ENCODE measurements at places on chromosomes 5 and 9. TPM values are rescaled to one million over a fixed set of nuclear protein-coding genes. Genes with fewer than 3 reads are reported as not detected.

Gene GABRA1
- not detected for total RNA-seq

Gene FRRS1L
- not detected for total RNA-seq

Gene PKD2L2
- not detected for total RNA-seq

Gene MAMDC2
- total RNA-seq, result 22.9 TPM

Gene PPP6C
- total RNA-seq, result 27.4 TPM

Gene TRAF1
- 0.86 TPM for total RNA-seq

Gene ZNF618
- total RNA-seq, result 15.1 TPM

Gene LHX3
- total RNA-seq, result not detected

Gene ARSI
- total RNA-seq, result 13.8 TPM

Gene NRARP
- 0.32 TPM for total RNA-seq

Gene OGN
- not detected for total RNA-seq

Gene TEX48
- not detected for total RNA-seq

Gene ARAP3
- total RNA-seq, result 7.7 TPM

Gene TARS1
- 293 TPM for total RNA-seq

Gene NEK6
- total RNA-seq, result 41.9 TPM

Gene HNRNPK
- 522 TPM for total RNA-seq

Measured in fibroblast of villous mesenchyme (primary cell).